ENCODE measurements at places on chromosomes 4 and X.

- no peak for DNase-seq
Observed at GRCh38 chr4:138238521-138239292, 3.4 kb downstream of the SLC7A11 start.

DNA sequence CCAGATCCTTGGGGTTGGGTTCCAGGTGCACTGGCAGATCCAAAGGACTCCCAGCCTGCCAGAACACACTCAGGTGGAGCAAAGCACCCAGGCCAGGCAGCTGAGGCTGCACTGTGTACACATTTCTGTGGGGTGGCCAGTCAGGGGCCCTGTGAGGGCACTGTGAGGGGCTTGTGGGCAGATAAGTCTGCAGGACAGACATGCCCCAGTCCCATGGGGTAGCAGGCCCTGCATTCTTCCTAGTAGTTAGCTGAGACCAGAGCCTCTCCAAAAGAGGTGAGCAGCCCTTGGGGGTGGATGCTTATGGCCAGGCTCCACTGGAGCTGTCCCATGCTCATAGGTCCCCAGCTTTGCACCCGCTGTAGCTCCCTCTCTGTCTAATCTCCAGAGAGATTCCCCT is 7.6 kb downstream of the ETDB start:
- no peak for DNase-seq

DNA sequence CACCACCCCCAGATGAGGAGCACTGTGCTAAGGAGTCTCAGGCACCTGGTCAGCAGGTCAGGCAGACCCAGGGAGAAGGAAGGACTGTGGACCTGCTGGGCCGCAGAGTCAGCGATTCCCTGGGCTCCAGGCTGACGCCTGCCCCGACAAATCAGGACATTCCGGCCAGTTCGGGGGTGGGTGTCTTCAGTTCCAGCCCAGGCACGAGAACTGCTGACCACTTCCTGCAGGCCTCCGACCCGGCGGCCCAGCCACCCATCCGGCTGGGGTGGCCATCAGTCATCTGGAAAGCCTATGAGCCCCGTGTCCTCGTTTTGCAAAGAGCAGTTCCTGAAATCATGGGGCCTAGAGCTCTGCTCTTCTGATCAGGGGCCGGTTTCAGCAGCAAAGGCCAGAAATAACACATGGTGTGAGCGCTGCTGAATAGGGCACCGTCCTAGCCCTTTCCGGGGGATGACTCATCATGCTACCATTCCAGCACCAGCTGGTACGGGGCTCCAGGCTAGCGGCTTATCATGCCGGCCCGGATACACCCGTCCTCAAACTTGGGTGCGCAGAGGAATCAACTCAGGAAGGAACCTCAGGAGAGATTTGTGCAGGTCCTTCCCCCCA is 7.8 kb upstream of the SH3TC1 start:
- no peak for DNase-seq

- no peak for DNase-seq
Observed at GRCh38 chr4:99518601-99519295, 7.9 kb downstream of the C4orf17 start.

GRCh38 chr4:141254326-141254725 is 33.6 kb downstream of the ZNF330 start:
- no peak for DNase-seq

GRCh38 chrX:102599951-102600579 is 750 bp downstream of the ARMCX5 start:
- DNase-seq: no peak

- DNase-seq: no peak
Observed at GRCh38 chrX:24662352-24662751, 15.2 kb upstream of the PCYT1B start.

DNA sequence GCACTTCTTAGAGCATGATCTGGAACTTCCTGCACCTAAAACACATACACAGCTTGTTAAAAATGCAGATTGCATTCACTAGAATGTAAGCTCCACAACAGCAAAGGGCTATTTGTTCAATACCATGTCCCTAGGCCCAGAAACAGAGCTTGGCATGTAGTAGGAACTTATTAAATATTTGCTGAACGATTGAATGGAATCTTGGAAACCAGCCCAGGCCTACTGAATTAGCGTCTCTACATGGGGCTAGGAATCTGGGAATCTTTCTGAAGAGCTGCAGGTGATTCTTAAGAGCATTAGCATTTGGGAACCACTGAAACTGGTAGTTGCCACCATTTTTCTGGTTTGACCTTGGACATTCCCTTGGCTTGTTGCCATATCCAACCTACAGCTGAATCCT is 234.1 kb downstream of the STIM2 start:
- no peak for DNase-seq

GRCh38 chrX:154489182-154489581 is 1.2 kb downstream of the SLC10A3 start:
- no peak for DNase-seq

- DNase-seq: peak; percentile 14
Observed at GRCh38 chr4:36208893-36209473, 35.3 kb downstream of the ARAP2 start.

DNA sequence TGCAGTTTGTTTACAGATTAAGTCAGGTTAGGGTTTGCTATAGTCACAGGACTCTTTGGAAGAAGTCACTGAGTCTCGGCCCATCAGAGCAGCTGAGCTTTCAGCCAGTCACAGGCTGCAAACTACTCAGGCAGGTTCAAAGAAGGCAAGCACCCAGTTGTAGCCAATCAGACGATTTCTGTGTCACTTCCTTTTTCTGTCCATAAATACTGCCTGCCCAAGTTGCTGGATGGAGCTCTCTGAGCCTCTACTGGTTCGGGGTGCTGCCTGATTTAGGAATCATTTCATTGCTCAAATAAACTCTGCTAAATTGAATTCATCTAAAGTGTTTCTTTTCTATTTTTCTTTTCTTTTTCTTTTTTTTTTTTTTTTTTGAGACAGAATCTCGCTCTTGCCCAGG is 7.3 kb upstream of the SH3BP2 start:
- no peak for DNase-seq

DNA sequence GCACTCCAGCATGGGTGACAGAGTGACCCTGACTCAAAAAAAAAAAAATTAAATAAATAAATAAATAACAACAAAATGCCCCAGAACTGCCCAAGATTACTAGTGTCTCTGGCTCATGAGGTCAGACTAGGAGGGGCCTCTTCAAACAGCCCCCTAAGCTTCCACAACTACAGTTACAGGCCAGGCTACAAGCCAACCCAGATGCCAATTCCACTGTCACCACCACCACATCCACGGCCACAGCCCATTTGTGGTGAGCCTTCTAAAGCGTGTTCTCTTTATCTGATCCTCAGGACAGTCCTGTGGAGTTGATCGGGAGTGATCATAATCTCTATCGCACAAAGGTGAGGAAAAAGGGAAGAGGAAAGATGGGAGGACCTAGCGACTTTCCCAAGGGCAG is 36.6 kb downstream of the IGFBP7 start:
- DNase-seq: no peak

DNA sequence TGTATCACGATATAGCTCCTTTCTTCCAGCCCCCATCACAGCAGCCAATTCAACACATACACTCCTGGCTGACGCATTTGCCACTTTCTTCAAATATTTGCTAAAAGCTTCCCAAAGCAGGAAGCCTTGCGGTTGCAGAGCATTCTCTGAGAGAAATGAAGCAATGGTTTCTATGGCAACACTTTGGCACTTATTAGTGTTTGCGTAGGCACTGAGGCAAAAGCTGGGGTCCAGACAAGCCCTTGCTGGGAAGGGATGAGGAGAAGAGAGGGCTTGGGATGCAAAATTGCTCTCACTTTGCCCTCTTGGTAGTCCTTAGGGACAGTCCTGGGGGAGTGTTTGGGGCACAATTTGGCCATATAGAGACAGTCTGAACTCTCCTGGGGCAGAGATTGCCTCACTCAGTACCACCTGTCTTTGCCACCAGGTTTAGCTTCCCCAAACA is 55.0 kb upstream of the PAK3 start:
- DNase-seq: no peak

GRCh38 chrX:31287861-31288260 is 216.0 kb upstream of the FTHL17 start:
- no peak for DNase-seq

DNA sequence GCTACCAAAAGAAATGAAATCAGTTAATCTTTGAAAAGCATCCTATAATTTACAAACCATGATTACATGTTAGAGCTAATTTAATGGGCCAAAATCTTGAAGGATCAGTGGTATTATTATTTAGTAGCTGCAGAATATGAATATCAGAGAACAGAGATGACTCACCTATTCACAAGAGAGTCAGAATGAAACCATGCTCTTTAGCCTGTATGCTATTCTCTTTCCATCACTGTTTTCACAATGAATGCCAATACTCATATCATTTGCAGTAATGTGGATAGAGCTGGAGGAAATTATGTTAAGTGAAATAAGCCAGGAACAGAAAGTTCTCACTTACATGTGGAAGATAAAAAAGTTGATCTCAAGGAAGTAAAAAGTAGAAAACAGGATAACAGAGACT is 414.1 kb downstream of the CENPC start:
- DNase-seq: no peak

DNA sequence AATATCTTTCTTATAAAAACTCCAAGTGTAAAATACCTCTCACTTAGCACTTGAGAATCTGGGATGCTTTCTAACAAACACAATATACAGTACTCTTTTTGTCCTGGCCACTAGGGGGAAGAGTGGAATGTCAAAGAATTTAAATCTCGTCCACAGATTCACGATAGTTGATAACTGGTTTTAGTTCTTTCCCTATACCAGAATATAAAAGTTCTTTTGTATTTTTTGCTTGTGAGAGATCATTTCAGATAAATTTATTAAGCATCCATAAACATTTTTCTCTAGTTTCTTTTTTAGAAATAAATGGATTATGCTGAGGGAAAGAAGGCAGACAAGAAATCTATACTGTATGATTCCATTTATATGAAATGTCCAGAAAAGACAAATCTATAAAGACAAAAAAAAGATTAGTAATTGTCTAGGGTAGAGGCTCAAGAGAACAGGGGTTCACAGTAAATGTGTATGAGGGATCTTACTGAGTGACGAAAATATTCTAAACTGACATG is 50.4 kb downstream of the MGARP start:
- DNase-seq: no peak

DNA sequence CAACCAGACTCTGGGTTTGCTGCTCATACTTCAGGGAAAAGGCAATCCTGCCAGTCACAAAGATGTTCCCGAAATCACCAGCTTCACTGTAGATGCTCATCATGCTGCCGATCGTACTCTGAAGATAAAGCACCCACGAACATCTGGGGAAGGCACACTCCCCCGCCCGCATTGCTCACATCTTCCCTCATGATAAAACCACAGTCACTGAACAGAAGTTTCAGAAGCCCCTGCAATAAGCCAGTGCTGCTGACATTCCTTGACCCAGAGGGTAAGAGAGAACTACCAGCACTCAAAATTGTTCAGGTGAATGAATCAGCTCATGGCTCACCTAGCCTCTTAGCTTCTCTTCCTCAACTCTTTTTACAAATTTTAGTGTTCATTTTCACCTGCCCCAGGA is 43.1 kb downstream of the SRPX2 start:
- DNase-seq: no peak

- DNase-seq: no peak
Observed at GRCh38 chrX:148534291-148534690, 33.9 kb downstream of the AFF2 start.

DNA sequence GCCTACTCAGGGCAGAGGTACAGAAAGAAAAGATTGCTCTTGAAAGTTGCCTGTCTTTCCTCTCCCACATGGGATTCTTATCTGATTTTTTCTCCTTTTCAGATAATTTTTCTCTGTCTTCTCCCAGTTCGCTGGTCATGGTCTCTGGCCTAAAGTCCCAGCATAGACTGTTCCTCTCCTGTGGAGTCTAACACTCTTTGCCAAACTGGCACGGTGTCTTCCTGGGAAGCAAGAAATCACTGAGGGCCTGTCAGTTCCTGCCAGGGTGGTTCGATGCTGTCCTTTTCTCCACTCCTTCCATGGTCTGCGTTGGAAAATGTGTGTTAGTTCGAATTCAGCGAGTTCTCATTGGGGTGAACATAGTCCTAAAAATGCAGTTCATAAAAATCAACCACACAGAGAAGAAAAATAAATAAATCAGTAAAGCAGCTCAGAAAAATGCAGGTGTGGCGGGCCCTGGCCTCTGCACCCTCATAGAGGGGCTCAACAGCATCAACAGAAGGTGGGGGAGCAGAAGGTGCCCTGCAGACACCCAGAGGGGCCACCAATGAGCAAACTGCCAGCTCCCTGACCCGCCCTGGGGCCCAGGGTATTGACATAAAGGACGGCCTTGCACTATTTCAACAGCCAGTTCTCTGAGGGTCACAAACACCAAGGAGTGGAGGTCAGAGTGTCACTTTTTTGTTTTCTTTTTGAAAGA is 2.1 kb downstream of the RGN start:
- DNase-seq: no peak

DNA sequence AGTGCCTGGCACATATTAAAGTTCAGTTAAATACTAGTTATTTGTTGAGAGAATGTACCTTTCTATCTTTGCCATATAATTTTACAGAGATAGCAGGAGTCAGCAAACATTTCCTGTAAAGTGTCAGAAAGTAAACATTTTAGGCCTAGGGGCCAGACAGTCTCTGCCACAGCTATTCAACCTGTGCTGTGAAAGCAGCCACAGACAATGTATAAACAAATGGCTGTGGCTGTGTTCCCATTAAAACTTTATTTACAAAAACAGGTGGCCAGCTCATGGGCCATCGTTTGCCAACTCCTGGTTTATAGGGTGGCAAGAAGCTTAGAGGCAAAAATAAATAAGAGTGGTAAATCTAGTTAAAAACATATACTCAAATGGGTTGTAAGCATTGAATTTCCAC is 34.0 kb upstream of the BRS3 start:
- DNase-seq: no peak

- no peak for DNase-seq
Observed at GRCh38 chrX:136344320-136344719, 43.6 kb downstream of the ADGRG4 start.

All from stimulated activated CD8-positive, alpha-beta memory T cell treated with anti-CD3 and anti-CD28 coated beads, Interleukin-7, amount 100 ng/mL, for 4 hours (primary cell).